ENCODE measurements at places on chromosomes 11 and 22. TPM values are rescaled to one million over a fixed set of nuclear protein-coding genes. Genes with fewer than 3 reads are reported as not detected.

SCN4B gene
- total RNA-seq = 0.09 TPM

IFT27 gene
- total RNA-seq = 11.1 TPM

SLC43A1 gene
- 18.4 TPM for total RNA-seq

IGLL1 gene
- total RNA-seq = not detected

OR51B5 gene
- not detected for total RNA-seq

KCTD21 gene
- total RNA-seq = 11.7 TPM

HPX gene
- 0.19 TPM for total RNA-seq

MYO7A gene
- total RNA-seq = 7.7 TPM

SLC22A6 gene
- not detected for total RNA-seq

OR6T1 gene
- not detected for total RNA-seq
